ENCODE measurements at places on chromosomes 4 and X. TPM values are rescaled to one million over a fixed set of nuclear protein-coding genes. Genes with fewer than 3 reads are reported as not detected.

Gene LANCL3
- 0.24 TPM for total RNA-seq

Gene KCND1
- 0.19 TPM for total RNA-seq

Gene HSFX4
- not detected for total RNA-seq

Gene TXK
- not detected for total RNA-seq

Gene ZNF674
- 1.8 TPM for total RNA-seq

Gene HS3ST1
- total RNA-seq, result 0.87 TPM

Gene SLC7A11
- total RNA-seq, result 0.07 TPM

Gene IDH3G
- 150 TPM for total RNA-seq

Gene ATP1B4
- not detected for total RNA-seq

Gene BST1
- 2.1 TPM for total RNA-seq

Gene CITED1
- total RNA-seq, result not detected

All from heart left ventricle (tissue), 16 donors.